Neuronal stem cell (in vitro differentiated cells): ENCODE measurements at places on chromosomes 3 and 15.

DNA sequence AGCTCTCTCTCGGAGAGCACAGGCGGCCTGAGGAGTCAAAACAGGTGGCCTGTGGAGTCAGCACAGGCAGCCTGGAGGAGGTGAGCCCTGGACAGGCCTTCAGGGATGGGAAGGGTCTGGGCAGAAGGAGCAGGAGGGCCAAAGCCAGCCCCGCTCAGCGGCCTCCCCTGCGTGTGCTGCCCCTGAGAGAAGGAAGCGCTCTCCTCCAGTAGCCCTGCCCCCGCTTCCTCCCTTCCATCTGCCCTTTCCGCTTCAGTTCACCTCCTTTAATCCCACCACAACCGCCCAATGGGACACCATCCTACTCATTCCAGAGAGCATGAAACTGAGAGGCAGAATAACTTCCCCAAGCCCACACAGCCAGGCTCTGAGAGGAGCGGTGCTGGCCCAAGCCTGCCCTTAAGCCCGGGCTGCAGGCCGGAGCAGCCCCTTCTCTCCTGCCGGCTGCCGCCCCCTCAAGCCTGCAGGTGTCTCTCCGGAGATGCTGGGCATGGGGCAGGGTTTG is 3.2 kb upstream of the NR2E3 start:
- DNase-seq = peak; percentile 57

DNA sequence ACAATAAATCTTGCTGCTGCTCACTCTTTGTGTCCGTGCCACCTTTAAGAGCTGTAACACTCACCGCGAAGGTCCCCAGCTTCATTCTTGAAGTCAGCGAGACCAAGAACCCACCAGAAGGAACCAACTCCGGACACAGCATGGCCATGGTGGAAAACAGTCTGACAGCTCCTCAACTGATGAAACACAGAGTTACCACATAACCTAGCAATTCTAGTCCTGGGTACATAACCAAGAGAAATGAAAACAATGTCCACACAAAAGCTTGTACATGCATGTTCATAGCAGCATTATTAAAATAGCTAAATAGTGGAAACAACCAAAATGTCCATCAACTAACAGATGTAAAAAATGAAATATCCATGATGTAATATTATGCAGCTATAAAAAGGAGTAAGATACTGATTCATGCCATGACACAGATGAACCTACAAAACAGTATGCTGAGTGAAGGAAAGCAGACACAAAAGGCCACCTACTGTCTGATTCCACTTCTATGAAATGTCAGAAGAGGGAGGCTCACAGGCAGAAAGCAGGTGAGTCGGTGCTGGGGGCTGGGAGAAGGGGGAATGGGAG is 36.8 kb downstream of the VGLL4 start:
- DNase-seq = no peak

- no peak for DNase-seq
These were observed 56.2 kb upstream of the LEKR1 start for GRCh38 chr3:156769721-156770654.

DNA sequence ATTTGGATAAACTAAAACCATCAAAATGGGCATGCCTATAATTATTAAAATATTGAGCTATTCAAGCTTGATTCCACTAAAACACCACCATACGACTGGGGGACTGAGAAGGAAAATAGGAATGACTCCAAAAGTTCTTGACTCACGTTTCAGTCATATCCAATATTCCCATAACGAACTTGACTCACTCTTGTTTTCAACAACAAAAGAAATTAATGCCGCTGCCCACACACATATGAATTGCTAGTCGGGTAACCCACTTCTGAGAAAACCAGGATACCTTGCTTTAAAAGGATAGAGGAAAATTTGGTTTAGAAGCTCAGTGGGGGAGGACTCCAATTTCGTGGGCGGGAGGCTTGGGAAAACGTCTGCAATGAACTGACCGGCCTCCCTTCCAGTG is 5.2 kb downstream of the HTR3C start:
- DNase-seq = no peak

DNA sequence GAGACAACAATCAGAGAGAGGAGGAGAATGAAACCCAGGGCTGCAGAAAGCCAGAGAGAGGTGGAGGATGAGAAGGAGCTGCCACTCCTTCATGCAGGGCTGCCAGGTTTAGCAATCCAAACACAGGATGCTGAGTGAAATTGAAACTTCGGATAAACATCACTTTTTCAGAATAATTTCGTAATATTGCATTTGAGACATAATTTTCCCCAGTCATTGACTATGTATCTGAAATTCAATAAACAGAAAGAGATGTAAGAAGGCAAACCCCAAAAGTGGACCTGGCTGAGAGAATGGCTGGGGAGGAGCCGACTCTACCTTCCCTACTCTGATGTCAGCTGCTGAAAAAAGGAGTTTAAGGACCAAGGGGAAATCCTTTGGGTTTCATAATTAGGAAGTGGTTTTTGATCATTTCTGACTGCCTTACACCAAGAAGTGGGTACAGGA is 33.8 kb downstream of the SLC9A9 start:
- no peak for DNase-seq

DNA sequence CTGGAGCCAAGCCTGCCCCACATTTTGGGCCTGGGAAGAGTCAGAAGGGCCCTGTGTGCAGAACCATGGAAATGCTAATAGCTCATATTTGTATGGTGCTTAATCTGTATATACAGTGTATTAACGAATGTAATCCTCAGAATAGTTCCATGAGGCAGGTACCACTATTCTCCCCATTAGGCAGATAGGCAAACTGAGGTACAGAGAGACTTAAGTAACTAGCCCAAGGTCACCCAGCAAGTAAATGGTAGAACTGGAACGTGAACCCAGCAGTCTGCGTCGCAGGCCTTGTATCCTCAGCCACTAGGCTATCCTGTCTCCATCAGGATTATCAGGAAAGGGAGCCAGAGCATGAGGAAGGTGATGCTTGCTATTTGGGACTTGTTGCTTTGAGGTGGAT is 28.0 kb upstream of the GLCE start:
- DNase-seq = no peak

DNA sequence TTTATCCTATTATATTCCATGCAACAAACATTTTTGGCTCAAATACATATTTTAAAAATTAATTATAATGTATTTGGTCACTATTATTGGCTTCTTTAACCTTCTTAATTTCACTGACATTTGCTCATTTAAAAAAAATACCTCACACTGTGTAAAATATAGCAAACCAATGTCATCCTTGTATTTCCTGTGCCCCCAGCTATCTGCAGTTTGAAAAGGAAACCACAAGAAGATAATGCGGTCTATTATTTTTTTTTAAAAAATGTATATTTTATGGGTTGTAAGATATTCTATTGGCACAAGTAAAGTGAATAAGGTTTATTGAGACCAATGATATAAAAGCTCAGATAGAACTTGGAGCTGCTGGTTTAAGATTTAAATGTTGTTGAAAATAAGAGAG is 904.2 kb downstream of the SI start:
- no peak for DNase-seq

DNA sequence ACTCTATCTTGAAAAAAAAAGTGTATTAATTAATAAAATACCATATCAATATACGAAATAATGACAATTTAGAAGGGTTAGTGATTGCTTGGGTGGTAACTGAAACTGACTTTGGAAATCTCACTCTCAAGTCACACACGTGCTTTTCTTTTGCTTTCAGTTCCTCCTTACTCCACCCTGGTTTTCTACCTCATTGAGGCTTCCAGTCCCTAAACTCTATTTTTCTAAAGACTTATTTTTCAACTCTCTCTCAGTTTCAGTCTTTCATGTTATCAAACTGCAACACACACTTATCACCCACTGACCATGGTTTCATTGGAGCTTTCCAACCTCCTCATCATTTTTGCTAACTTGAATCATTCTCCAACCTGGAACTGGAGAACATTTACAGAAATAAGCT is 23.5 kb downstream of the IL12A start:
- no peak for DNase-seq

DNA sequence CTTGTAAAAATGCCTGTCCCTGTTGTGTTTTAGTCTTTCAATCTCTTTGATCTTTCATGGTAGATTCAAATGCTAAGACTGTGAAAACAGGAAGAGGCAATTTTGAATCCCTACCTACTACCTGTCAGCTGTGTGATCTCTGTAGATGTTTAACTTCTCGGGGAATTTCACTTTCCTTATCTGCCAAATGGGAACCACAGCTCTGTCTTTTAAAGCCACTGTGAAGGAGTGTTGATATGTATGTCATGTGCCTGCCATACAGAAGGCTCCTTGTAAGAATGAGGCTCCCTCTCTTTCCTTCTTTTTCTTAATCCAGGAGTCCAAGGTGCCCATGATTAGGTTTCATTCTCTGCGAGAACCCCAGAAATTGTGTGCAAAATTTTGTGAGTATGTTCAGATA is 139.6 kb upstream of the ADAMTS9 start:
- DNase-seq = no peak

- peak; percentile 29 for DNase-seq
These were observed 85.2 kb upstream of the PPIB start for GRCh38 chr15:64247906-64248541.

DNA sequence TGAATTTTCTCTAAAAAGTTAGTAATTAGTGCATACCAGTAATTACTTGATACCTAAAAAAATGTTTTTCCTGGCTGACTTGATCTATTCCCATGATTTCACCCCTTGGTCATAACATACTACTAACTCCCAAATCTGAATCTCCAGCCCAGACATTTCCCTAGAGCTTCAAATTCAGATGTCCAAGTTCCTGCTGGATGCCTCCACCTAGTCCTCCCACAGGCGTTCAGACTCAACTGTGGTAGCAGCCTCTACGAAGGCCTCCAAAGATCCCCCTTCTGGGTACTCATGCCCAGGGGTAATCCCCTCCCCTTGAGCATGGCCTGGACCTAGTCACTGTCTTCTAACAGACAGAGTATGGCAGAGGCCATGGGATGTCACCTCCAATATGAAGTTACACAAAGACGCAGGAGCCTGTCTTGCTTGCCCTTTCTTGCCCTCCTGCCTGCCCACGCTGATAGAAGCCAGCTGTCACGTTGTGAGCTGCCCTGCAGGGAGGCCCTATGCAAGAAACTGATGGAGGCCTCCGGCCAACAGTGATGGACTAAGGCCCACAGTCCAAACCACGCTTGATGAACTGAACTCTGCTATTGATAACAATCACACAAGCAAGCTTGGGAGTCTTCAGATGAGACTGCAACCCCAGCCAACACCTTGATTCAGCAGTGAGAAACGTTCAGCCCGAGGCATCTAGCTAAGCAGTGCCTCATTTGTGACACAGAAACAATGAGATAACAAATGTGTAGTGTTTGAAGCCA is 8.6 kb upstream of the FBN1 start:
- no peak for DNase-seq

DNA sequence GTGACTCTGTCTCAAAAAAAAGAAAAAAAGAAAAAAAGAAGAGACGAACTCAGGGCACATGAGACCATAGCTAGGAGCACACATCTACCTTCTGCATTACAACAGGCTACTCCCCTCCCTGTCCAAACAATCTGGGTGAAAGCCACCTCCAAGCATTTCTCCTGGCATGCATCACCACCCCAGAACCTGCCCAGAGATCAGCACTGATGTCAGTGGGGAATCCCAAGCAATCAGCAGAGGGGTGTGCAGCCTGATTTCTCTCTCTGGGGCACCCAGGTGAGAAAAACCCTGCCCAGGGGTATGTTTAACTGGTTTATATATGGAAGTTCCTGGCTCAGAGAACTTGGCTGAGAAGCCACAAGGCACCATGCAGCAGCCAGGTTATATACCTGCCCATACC is 59.4 kb downstream of the CDC25A start:
- no peak for DNase-seq

DNA sequence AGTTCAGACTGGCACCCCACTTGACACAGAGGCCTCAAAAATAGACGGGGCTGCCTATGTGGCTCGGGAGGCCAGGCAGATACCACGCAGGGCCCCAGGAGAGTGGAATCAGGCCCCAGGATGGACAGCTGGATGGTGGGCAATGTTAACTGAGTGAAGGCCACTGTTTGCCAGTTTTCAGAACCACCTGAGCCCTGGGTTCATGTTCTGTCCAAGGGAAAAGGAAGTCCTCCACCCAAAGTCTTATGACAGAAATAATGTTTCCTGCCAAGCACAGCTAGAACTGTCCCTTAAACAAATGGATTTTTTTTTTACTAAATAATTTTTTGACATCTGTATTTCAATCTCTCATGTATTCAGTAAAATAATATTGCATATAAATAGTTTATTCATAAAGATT is 228.4 kb downstream of the KLF13 start:
- no peak for DNase-seq

- peak; percentile 68 for DNase-seq
These were observed at the start of gene MB21D2 for GRCh38 chr3:192917404-192918274. Gene MB21D2, minus strand, starts transcription at chr3:192917856. Its CDS starts 16 bp downstream, at chr3:192917840.

DNA sequence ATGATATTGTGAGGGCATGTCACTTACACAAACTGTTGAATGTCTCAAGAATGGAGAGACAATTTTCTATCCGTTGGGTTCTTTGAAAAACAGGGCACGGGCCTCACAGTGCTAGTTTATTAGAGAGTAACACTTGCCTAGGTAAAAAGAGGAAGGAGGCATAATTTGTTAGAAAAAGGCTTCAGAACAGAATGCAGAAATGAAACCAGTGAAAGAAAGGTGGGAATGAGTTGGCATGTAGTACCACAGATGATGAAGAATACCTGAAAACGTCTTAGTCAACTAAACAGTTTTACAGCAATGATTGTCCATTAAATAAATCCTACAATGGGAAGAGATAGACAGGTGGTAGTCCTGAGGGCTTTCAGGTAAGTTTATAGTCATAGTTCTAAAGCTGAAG is 1399.7 kb upstream of the CADM2 start:
- no peak for DNase-seq

DNA sequence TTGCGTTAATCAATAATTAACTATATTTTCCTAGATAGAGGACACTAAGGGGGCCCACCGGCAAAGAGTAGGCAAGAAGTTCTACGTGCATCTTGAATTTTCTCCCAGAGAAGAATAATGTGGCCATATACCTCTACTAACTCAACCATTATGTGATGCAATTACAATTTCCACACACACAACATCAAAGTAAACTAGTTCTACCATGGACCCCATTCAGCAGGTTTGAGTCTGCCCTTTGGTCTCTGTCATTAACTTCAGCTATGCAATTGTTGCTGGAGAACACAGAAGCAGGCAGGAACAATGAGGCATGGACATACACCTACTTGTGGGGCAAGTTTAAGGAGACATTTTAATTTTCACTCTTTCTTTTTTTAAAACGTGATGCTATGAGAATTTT is 705.9 kb downstream of the PDCD6IP start:
- DNase-seq = no peak

GRCh38 chr3:178671377-178671776 is 135.1 kb downstream of the KCNMB2 start:
- no peak for DNase-seq

- DNase-seq = no peak
These were observed 32.4 kb upstream of the SLC6A6 start for GRCh38 chr3:14369675-14370669.

- DNase-seq = no peak
These were observed 12.6 kb downstream of the RAB6B start for GRCh38 chr3:133882986-133883586.

DNA sequence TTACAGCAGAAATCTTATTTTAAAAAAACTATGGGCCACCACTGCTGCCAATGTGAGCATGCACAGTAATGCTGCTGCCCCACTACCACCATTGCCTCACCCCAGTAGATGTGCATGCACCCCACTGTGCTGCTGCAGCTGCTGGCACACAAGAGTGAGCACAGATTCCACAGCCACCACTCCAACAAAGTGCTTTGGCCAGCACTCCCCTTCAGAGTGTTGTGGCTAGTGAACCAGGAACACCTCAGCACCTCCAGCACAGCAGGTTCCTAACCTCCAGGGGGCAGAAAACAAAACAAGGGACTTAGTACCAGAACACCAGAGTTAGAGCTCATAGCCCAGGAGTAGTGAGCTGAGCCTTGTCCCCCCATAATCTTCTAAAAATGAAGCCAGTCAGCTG is 629.6 kb downstream of the PYDC2 start:
- no peak for DNase-seq

- DNase-seq = no peak
These were observed 35.9 kb downstream of the SAXO2 start for GRCh38 chr15:82298520-82298919.
